Putamen (tissue), 1 donor: ENCODE measurements at places on chromosomes 4 and X.
A peak's percentile ranks its signal among the peaks of the same experiment; 100 is the strongest.

GRCh38 chr4:7886007-7886973, 53.4 kb downstream of the AFAP1 start:
- DNase-seq: no peak

GRCh38 chr4:121053601-121054143, 18.7 kb downstream of the NDNF start:
- no peak for DNase-seq

DNA sequence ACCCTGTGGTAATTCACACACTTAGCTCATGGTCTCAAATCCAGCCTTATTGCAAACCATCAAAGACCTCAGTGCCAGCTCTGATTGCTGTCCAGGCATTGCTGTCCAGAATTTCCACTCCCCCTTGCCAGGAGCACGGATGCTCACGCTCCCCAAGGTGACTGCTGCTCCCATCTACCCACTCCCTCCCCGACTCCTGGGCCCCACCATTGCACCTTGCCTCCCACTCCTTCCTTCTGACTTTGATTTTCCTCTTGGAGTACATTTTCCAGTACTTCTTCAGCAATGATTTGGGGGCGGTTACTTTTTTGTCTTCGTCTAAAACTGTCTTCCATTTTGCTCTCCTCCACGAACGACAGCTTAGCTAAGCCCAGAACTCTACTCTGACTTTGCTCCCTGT, 11.5 kb downstream of the ZFYVE28 start:
- DNase-seq: peak; percentile 76

GRCh38 chr4:168507178-168507815, 10.4 kb downstream of the PALLD start:
- no peak for DNase-seq

DNA sequence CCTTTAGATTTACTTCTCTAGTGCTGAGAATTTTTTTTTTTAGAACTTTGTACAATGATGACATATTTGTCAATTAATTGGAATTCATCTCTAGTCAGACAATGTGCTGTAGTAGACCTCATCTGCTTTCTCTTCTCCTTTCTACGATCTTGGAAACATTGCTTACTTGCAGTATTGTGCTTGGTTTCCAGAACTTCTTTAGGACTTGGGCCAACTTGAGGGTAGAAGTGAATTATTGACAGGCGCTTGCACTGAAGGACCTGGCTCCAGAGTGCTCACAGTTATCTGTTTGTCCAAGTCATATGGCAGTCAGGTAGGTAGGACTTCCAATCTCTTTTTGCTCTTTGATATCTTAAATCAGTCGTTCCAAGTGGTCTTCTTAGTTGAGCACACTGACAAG, 39.6 kb downstream of the FNIP2 start:
- DNase-seq: no peak

DNA sequence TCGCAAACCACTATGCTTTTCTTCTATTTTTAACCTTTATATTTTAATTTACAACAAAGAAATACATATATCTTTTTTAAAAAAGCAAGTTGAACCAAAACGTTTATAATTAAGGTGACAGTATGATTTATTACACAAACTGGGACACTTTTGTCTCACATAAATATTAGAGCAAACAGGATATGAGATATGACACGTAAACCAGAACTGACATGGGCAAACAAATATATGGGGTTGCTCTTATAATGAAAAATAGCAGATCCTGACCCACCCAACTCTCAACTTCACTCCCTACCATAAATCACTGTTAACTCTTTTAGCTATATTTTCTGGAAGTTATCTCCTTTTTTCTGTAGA, 177.0 kb upstream of the EDNRA start:
- DNase-seq: no peak

DNA sequence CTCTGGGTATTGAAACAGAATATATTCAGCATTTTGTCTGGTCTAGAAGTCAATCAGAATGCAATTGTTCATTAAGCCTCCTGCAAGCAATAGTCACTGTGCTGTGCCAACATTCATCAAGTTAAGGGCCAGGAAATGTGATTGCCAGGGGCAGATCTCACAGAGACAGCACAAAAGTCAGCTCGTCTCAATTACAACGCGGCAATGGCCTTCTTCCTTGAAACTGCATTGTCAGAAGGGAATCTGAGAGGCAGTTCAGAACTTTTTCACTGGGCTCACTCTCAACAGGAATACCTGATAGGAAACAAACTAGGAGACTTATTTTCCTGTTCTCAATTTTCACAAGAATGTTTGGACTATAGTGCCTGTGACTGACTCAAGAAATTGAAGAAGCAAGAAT, 131.1 kb upstream of the NR3C2 start:
- no peak for DNase-seq

DNA sequence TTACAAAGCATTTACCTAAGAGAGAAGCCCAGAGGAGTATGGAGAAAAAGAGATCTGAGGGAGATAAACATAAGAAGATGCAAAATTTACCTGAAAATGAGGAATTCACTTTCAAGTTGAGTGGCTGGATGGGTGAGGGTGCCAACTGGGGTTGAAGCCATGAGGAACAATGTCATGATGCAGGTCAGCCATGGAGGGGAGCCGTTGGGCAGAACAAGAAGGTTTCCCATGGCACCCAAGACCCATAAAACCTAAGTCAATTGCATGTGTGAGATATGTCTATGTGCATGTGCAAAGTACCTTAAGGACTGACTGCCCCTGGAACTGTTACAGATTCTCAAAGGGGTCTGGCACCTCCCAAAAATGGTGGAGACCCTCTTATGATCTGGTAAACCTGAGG, 46.6 kb upstream of the PRRG1 start:
- DNase-seq: peak; percentile 4

- no peak for DNase-seq
These were observed 804.5 kb upstream of the POU3F4 start for GRCh38 chrX:82703551-82703950.

GRCh38 chr4:128358231-128358912, 70.8 kb upstream of the PGRMC2 start:
- DNase-seq: no peak

- DNase-seq: no peak
These were observed 41.0 kb downstream of the CEP135 start for GRCh38 chr4:55989766-55990165.

DNA sequence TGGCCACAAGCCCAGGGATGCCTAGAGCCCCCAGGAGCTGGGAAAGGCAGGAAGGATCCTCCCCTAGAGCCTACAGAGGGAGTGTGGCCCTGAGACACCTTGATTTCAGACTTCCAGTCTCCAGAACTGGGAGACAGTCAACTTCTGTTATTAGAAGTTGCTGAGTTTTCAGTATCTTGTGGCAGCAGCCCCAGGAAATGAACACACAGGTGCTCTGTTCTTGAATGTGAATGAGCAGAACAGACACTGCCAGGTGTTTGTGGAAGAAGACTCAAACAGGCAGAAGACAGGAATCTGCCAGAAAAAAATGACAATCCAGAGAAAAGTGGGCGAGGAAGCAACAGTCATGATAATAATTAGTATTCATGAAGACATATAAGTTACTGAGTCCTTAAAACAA, 64.5 kb upstream of the STS start:
- no peak for DNase-seq

GRCh38 chr4:123191728-123192127, 204.9 kb upstream of the SPRY1 start:
- no peak for DNase-seq
